ENCODE measurements at places on chromosomes 6 and 20.

GRCh38 chr6:21560249-21560648, 33.3 kb upstream of the SOX4 start:
- no peak for DNase-seq

DNA sequence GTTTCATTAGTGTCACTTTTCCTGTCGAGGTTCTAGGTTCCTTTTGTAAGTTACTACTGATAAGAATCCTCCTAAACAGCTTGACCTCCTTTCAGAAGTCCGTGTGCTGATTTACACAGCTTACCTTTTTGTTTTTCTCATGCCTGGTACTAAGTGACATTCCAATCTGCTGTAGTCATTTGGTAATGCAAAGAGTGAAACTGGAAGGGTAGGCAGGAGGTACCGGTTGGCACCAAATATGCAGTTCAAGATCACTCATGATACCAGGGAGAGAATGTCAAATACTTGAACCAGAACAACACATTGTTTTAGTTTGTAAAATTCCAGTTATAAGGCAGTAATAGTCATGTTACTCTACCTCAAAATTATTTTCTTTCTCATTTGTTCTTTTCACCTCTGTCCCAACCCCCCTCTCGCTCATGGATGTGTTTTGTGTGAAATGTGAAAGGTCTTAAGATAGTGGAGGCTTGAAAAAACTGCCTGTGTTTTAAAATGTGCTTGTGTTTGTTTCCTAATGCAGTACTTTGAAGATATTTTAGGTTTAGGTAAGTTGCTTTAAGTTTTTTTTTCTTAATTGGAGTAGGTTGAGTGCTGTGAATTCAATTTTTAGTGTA, 23.2 kb downstream of the AFDN start:
- DNase-seq: no peak

DNA sequence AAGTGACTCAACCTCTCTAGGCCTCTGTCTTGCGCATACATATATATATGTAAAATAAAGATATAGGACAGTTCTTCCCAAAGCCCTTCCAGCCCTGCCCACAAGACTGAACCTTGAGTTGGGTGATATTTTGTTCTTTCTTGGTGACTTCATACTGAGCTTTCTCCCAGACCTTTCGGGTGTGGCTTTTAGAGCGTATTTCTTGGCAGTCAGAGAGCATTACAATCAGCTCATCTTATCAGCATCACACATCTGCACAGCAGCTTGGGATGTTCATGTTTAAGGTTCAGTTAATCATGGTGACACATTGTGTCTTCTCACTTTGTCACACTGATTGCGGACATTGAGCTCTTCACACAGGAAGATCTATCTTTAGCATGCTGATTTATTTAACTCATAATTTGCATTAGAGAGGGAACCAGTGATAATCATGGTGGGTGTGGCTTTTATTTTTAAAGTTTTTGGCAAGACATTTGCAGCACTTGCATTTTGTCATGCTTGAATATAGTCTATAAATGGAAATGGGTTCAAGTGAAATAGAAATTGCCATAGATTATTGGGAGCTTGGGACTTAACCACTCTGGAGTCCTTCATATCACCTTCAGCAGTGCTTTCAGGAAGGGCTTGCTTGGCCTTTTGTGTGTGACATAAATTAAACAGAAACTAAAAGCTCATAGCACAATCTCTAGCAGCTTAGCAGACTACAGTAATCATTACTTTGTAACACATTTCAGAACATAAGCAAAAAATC, 8.3 kb downstream of the KIF3B start:
- no peak for DNase-seq

DNA sequence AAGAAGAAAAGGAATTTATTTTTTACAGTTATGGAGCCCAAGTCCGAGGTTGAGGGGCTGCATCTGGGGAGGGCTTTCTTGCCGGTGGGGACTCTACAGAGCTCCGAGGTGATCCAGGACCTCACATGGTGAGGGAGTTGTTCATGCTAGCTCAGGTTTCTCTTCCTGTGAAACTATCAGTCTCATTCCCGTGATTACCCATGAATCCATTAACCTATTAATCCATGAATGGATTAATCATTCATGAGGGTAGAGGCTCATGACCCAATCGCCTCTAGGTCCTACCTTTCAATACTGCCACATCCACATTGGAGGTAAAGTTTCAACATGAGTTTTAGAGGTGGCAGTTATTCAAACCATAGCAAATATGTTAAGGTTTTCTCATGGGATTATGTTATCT, 3.8 kb downstream of the DSE start:
- DNase-seq: no peak

GRCh38 chr20:24136659-24137246, 148.2 kb upstream of the GGTLC1 start:
- DNase-seq: no peak

- no peak for DNase-seq
Measured at GRCh38 chr6:117463762-117464665, 18.5 kb upstream of the DCBLD1 start.
